Stimulated activated CD4-positive, alpha-beta T cell treated with anti-CD3 and anti-CD28 coated beads, TNF-alpha, amount 100 ng/mL, for 24 hours (primary cell): ENCODE measurements at places on chromosomes 5 and 9.

GRCh38 chr9:137156567-137157375 lies 13.1 kb downstream of the LRRC26 start:
- peak; percentile 62 for DNase-seq

DNA sequence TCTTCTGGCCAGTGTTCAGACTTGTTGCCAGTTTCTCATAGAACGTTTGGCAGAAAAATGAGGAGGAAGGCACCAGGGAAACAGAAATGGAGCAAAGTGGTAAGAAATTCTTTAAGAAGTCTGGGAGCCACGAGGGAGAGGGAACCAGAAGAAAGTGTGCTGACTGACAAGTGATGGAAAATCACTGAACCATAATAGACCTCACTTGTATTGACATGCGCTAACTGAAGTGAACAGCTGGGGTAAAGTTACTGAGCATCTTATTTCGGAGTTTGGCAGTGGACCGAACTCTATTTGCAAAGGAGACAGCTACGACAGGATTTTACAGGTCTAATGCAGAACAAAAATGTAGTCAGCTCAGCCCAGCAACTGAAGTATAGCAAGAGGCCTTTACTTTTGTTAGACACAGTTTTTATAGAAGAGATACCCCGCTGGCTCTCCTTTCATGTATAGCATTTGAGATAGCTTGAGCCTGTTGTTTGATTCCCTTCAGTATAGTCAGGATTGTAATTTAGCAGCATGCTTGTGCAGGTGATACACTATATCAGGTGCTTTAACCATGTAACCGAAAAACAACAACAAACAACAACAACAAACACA lies 53.6 kb downstream of the HMHB1 start:
- no peak for DNase-seq

GRCh38 chr9:124187311-124187710 lies 70.4 kb upstream of the NEK6 start:
- DNase-seq: no peak

DNA sequence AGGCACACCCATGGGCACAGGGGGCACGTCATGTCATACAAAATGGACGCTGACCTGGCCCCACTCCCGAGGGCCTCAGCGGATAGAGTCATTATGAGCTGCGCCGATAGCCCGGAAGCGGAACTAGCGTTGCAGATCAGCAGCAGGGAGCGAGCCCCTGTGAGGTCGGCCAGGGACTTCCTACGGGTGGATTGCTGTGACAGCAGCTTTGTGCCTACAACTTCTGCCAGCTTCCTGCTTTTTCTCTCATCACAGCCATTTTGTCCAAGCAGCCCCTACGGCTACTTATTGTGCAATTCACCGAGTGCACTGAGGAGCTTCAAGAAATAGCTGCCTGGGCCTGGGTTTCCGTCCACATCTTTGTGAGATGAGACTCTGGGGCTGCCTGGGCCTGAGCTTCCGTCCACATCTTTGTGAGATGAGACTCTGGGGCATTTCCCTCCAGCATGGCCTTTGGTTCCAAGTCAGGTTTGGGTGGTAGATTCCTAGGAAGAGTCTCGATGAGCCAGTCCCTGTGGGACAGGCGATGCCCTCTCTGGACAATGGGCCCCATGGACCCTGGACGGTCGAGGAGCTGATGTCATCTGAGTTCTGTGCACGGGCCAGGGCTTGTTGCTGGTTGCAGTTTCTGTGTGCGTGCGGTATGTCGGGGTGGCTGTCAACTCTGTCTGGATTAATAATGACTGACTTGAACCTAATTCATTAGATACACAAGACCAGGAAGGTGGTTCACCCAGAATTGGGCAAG lies 67.0 kb upstream of the GNE start:
- DNase-seq: no peak

DNA sequence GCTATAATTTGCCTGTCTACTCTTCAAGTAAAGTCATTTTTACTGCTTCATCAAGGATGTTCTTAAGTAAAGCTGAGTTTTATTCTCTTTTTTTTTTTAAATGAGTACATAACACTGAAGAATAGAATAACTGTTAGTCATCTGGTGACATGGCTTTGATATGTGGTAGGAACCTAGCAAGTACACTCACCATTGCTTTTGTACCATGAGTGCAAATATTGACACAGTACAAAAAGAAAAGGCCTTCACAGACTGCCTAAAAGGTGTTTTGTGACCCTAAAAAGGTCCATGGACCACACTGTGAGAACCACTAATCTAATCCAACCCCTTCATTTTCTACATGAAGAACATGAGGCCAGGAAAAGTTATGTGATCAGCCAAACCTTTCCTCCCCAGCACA lies 55.0 kb downstream of the ECPAS start:
- no peak for DNase-seq

GRCh38 chr5:122906768-122907167 lies 61.4 kb downstream of the SNX24 start:
- DNase-seq: no peak

DNA sequence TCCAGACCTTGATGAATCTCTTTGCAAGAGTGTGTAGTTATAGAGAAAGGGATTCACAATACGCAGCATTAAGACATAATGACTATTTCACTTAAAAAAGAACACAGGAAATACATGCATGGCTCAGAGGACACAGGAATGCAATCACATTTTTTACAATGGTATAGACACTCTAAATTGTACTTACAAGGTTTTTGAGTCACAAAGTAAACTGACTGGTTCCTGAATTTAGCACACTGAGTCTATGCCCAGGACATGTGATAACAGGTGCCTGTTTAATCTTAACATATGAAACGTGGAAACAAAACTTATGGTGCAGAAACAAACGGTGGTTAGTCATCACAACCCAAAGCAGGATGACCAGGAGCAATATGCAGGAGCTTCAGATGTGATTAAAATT lies 6.7 kb downstream of the EPB41L4A start:
- no peak for DNase-seq
